ENCODE measurements at places on chromosomes 3 and 15. TPM values are rescaled to one million over a fixed set of nuclear protein-coding genes. Genes with fewer than 3 reads are reported as not detected.

GRCh38 chr3:139353920-139354556 lies 10.2 kb downstream of the MRPS22 start:
- no peak overlapping the region for H3K27ac ChIP-seq
- peak; percentile 70 for DNase-seq
- no peak overlapping the region for H3K4me3 ChIP-seq
- no peaks in the 10 kb centered on the region for H3K27me3 ChIP-seq
- H3K4me1 ChIP-seq, result no peaks in the 10 kb centered on the region
- peaks cover 90% of the 10 kb centered on the region for H3K36me3 ChIP-seq

- H3K27ac ChIP-seq, result no peak overlapping the region
- no peak for DNase-seq
- H3K4me3 ChIP-seq, result no peak overlapping the region
- H3K36me3 ChIP-seq, result no peaks in the 10 kb centered on the region
These were observed 65.6 kb downstream of the COL6A6 start for GRCh38 chr3:130582457-130583153.

DNA sequence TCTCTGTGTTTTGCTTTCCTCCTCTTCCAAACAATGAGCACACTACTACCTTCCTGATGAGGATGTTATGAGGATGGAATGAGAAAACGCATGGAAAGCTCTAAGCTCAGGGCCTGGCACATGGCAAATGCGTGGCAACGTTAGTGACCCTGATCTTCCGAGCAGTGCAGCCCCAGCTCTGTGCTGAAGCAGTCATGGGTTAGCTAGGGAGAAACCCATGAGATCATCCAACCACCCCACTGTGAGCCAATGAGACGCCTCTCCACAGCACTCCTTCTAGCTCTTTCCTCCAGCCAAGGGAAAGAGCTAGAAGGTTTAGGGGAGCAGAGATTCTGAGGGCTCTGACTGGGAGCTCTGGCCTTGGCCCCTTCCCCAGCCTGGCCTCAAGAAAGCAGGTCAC lies 4.5 kb downstream of the CPN2 start:
- DNase-seq, result no peak
- no peak overlapping the region for H3K4me3 ChIP-seq
- peaks cover 33% of the 10 kb centered on the region for H3K27me3 ChIP-seq
- peaks cover 4% of the 10 kb centered on the region for H3K36me3 ChIP-seq
- H3K27ac ChIP-seq, result no peak overlapping the region
- H3K4me1 ChIP-seq, result peaks cover 7% of the 10 kb centered on the region

DNA sequence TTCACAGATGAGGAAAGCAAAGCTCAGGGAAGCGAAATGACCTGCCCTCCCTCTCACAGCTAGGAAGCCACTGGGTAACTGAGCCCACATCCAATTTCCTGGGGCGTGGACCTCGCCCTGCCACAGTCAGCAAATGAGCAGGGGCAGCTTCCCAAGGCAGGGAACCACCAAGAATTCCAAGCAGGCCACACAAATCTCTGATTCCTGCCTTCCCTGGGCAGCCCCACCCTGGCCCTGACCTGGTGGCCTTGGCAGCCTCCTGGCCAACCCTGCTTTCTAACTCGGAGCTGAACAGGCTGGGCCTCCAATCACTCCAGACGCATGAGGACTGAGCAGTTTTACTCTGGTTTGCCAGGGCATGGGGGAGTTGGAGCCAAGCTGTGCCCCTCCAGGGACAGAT lies 203.7 kb upstream of the TLE3 start:
- no peaks in the 10 kb centered on the region for H3K36me3 ChIP-seq
- no peak overlapping the region for H3K27ac ChIP-seq
- H3K4me3 ChIP-seq, result no peak overlapping the region
- DNase-seq, result no peak
- H3K4me1 ChIP-seq, result no peaks in the 10 kb centered on the region
- no peaks in the 10 kb centered on the region for H3K27me3 ChIP-seq

- no peaks in the 10 kb centered on the region for H3K36me3 ChIP-seq
- no peak overlapping the region for H3K27ac ChIP-seq
- no peak overlapping the region for H3K4me3 ChIP-seq
- peaks cover 10% of the 10 kb centered on the region for H3K4me1 ChIP-seq
- DNase-seq, result no peak
These were observed 76.8 kb upstream of the LRIG1 start for GRCh38 chr3:66577426-66578203.

GRCh38 chr3:125651244-125651643 lies 55.9 kb upstream of the OSBPL11 start:
- H3K4me1 ChIP-seq, result peaks cover 26% of the 10 kb centered on the region
- H3K27ac ChIP-seq, result no peak overlapping the region
- H3K36me3 ChIP-seq, result peaks cover 9% of the 10 kb centered on the region
- DNase-seq, result no peak
- H3K27me3 ChIP-seq, result no peaks in the 10 kb centered on the region

GRCh38 chr3:155737844-155738460 lies 6.9 kb downstream of the PLCH1 start:
- DNase-seq, result peak; percentile 88
- peak overlapping the region; percentile 98 for H3K27ac ChIP-seq
- H3K36me3 ChIP-seq, result peaks cover 23% of the 10 kb centered on the region
- no peaks in the 10 kb centered on the region for H3K27me3 ChIP-seq
- H3K4me1 ChIP-seq, result peaks cover 39% of the 10 kb centered on the region
- H3K4me3 ChIP-seq, result peak overlapping the region; percentile 88

GRCh38 chr3:191499307-191500080 lies 38.5 kb downstream of the PYDC2 start:
- DNase-seq, result peak; percentile 76
- peaks cover 6% of the 10 kb centered on the region for H3K36me3 ChIP-seq

DNA sequence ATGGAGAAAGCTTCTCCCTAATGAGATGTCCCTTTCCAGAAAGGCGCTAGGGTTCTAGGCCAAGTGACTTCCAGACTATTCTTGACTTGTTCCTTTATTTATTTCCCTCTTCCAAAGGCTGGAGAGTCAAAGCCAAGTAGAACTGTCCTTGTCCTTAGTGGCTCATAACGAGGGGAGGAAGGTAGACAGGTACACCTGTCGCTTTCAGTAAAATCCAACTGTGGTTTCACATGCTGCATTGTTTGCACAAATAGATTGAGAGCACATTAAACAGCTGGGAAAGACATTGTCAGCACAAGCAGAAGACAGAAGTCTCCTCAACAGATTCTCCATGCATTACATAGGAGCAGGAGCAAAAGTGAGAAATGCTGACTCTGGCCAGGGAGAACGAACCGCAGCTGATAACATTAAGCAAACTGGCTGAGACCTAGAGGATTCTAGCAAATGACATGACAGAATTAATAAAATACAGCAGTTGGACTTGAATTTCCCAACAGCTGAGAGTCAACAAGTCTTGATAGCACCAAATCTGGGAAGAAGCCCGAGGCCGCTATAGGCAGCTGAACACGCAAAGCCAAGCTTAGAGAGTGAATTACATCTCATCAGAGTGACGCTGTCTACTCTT lies 227.7 kb downstream of the TLE3 start:
- no peak for DNase-seq
- no peak overlapping the region for H3K27ac ChIP-seq
- no peak overlapping the region for H3K4me3 ChIP-seq
- H3K36me3 ChIP-seq, result peaks cover 4% of the 10 kb centered on the region

GRCh38 chr3:112803467-112803866 lies 43.2 kb downstream of the CD200R1L start:
- no peak overlapping the region for H3K4me3 ChIP-seq
- H3K27ac ChIP-seq, result no peak overlapping the region
- H3K27me3 ChIP-seq, result no peaks in the 10 kb centered on the region
- no peaks in the 10 kb centered on the region for H3K36me3 ChIP-seq
- DNase-seq, result no peak
- peaks cover 23% of the 10 kb centered on the region for H3K4me1 ChIP-seq

DNA sequence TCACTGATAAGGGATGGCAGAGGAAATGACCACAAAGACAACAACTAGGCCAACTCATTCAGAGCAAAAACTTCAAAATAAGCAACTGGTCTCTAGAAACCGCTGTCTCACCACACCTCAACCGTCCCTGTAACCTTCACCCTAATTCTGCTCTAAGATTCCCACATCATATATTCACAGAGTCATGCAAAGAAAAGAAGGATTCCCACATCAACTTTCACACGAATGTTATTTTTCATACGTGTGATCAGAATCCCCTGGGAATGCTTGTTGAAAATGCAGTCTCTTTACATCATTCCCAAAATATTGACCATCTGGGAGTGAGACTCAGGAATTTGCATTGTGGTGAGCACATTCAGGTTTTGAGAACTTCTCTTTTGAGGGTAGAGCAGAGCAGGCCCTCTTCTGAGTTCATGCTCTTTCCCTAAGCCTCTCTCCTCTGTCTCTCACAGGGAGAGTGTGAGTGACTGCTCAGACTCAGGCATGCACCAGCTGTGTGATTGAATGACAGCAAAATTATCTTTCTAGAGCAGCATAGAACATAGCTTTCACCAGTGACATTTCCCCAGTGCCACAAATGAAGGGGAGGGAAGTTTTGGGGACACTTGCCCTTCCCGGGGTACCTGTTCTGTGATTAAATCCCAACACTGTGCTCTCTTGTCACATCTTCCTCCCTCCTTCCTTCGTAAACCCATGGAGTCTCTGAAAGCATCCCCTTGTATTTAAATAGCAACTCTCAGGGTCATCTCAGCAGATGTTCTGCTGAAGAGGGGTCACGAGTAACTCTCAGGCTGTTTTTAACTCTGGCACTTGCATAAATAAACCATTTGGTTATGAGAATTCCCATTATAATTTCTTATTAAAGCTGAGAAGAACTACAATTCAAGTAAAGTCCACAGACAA lies 170.9 kb downstream of the PLCL2 start:
- H3K4me3 ChIP-seq, result no peak overlapping the region
- no peaks in the 10 kb centered on the region for H3K4me1 ChIP-seq
- H3K27me3 ChIP-seq, result no peaks in the 10 kb centered on the region
- DNase-seq, result no peak

GRCh38 chr15:82910721-82911120 lies 41.8 kb downstream of the HOMER2 start:
- H3K4me3 ChIP-seq, result no peak overlapping the region
- H3K36me3 ChIP-seq, result peaks cover 4% of the 10 kb centered on the region
- H3K27me3 ChIP-seq, result no peaks in the 10 kb centered on the region
- H3K27ac ChIP-seq, result no peak overlapping the region

DNA sequence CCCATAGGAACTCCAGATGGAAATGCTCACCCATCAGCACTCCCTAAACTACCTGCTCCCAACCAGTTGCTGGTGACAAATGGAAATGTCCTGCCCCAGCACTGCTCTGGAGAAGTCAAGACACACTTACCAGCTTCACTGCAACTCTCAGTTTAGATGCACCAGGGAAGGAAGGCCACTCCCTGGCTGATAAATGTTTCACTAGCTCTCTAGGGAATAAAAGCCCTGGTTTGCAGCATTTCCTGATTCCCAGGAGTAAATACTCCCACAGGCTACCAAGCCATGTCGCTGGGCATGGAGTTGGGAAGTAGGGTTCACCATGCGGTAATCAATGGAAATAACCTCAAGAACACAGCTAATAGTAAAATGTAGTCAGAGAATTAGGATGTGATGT lies 112.0 kb upstream of the NEO1 start:
- DNase-seq, result no peak
- no peak overlapping the region for H3K4me3 ChIP-seq
- no peaks in the 10 kb centered on the region for H3K4me1 ChIP-seq
- peaks cover 81% of the 10 kb centered on the region for H3K27me3 ChIP-seq

DNA sequence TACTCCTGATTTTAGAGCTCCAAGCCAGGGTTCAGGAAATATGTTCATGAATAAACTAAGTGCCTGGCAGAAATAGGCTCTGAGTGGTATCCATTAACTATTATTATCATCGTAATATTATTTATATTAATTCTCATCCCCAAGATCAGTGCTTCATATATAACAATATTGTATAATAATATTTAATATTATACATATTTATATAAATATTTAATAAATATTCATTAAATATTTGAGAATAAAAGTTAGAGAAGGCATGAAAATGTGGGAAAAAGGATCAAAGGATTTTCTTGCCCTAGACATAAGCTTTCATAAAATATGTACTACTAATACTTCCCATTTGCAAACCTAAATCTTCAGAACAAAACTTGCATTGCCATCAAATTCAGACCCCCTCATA lies 196.5 kb downstream of the ZMAT3 start:
- H3K36me3 ChIP-seq, result no peaks in the 10 kb centered on the region
- H3K27me3 ChIP-seq, result no peaks in the 10 kb centered on the region
- no peaks in the 10 kb centered on the region for H3K4me1 ChIP-seq
- no peak for DNase-seq

DNA sequence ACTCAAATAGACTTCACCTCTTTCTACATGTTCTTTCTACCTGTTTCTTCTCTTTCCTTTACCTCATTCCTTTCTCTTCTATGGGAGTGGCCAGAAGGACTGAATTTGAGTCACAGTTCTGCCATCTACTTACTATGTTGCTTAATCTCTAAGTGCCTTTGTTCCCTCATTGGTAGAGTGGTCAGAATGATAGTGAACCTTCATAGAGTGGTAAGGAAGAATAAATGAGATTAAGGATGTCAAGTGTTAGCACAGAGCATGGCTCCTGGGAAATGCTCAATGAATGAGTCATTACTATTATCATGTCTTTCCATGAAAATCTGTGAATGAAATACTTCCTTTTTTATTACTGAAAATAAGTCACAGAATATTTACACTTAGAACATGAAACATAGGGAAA lies 17.5 kb downstream of the TMEM207 start:
- no peak for DNase-seq
- no peaks in the 10 kb centered on the region for H3K27me3 ChIP-seq
- peaks cover 28% of the 10 kb centered on the region for H3K4me1 ChIP-seq
- no peaks in the 10 kb centered on the region for H3K36me3 ChIP-seq
- H3K27ac ChIP-seq, result peak overlapping the region; percentile 11

DNA sequence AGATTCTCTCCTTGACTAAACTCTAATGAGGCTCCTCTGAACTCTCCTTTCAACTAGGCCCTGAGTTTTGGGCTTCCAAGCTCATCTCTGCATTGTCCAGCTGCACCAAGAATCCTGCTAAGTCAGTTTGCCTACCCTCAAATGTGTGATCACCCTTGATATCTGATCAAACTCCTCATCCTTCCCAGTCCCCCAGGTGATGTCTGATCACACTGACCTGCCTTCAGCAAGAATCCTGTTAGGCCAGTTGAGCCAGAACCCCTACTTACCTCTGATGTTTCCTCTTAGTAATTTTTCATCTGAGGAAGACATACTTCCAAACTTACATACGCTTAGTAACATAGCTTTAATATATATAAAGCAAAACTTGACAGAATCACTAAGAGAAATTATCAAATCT lies 28.8 kb downstream of the SUMF1 start:
- DNase-seq, result peak; percentile 26
- H3K36me3 ChIP-seq, result no peaks in the 10 kb centered on the region
- H3K27me3 ChIP-seq, result no peaks in the 10 kb centered on the region
- H3K4me1 ChIP-seq, result peaks cover 8% of the 10 kb centered on the region
- no peak overlapping the region for H3K27ac ChIP-seq

GRCh38 chr3:191985691-191986090 lies 524.7 kb downstream of the PYDC2 start:
- no peak overlapping the region for H3K4me3 ChIP-seq
- H3K27ac ChIP-seq, result no peak overlapping the region
- DNase-seq, result no peak
- no peaks in the 10 kb centered on the region for H3K27me3 ChIP-seq

KLHL6 gene
- total RNA-seq, result not detected

FSIP1 gene
- 0.27 TPM for total RNA-seq

RHCG gene
- 0.59 TPM for total RNA-seq

PP2D1 gene
- total RNA-seq, result not detected

SPINT1 gene
- total RNA-seq, result 93.7 TPM

SST gene
- not detected for total RNA-seq

CCR8 gene
- total RNA-seq, result not detected

MESP2 gene
- total RNA-seq, result not detected

NRG4 gene
- 0.71 TPM for total RNA-seq

NTRK3 gene
- not detected for total RNA-seq

FAH gene
- 26.1 TPM for total RNA-seq

PAQR5 gene
- 1.8 TPM for total RNA-seq

BFSP2 gene
- not detected for total RNA-seq

CNTN4 gene
- 1.6 TPM for total RNA-seq
